ENCODE measurements at places on chromosomes 2 and 18.
A peak's percentile ranks its signal among the peaks of the same experiment; 100 is the strongest.

DNA sequence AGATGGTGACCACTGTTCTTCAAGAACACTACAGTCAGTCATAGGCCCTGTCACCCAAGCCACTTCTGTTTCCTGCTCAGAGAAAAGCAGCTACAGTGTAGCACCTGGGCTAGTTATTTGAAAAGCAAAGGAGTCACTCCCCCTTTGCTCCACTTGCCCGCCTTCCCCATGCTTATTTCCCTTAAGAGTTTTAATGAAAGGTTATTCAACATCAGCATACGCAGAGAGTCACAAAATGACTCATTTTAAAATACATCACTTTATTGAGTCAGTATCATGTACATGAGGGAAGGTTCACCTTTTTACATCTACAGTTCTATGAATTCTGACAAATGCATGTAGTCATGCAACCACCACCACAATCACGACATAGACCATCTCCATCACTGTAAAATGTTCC lies 71.3 kb downstream of the TNFRSF11A start:
- no peak for DNase-seq

- DNase-seq: no peak
Measured at GRCh38 chr2:112073875-112074274, 18.8 kb downstream of the TMEM87B start.

DNA sequence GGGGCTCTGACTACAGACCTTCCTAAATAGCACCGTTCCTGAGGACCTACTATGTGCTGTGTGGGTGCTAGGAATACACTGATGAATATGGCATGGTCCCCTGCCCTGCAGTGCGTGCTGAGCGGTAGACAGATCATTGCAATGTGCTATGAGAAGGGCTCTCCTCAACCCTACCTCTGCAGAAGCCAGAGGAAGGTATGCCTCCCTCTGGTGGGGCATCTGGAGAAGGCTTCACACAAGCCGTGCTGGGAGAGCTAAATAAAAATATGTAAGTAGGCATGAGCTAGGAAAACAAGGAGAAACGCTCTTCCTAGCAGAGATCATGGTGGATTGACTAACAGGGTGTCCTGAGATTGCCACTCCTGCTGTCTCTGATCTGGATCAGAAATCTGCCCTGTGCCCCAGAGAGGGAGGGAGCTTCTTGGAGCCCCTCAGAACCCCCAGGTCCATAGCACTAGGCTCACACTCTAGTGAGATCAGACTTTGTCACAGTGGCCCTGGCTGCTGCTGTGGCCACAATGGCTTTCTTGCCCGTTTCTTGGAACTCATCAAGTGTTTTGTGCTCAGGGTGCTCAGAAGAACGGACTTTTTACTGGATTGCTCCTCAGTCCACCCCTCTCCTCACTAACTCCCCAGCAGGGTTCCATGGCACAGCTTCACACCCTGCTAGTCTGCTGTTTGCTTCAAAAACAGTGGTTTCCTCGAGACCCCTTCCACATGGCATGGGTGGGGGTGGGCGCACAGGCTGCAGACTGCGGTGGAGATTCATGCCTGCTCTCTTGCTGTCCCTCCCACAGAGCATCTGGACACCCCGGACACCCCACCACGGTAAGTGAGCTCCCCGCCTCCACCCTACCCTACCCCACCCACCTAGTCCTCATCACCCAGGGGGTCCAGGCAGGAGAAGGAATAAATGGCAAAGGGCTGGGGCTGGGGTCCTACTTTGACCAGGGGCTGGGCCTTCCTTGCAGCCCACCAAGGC lies 14.2 kb downstream of the SIGLEC15 start:
- peak; percentile 40 for DNase-seq

DNA sequence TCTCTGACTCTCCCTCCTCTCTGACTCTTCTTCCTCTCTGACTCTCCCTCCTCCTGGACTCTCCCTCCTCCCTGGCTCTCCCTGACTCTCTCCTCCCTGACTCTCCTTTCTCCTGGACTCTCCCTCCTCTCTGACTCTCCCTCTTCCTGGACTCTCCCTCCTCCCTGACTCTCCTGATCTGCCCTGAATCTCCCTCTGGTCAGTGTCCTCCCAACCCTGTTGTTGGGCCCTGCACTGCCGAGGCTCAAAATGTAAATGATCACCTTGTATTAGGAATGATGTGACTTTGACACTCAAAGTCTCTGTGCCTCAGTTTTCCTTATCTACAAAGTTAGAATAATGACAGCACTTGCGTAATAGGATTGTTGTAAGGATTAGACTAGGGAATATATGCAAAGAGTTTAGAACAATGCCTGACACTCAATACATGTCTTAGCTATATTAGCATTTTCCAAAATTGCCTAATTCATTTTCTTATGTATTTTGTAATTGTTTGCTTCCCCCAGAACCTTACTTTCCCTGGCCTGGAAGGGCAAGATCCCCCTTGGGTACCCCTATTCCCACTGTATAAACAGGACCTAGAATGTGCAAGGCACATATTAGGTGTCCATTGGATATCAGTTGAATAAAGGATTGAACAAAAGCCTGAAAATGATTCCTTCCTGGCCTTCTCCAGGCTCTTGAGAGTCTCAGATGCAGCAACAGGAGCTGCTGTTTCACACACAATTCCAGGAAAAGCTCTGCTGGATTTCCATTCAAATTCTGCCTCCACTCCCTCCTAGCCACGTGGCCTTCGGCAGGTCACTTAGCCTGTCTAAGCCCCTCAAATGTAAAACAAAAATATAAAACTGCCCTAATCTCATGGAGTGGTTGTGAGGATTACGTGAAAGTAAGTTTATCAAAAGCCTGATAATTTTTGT lies 170.1 kb downstream of the INHBB start:
- DNase-seq: no peak

- DNase-seq: no peak
Measured at GRCh38 chr18:48053881-48054816, 123.7 kb upstream of the SMAD2 start.

DNA sequence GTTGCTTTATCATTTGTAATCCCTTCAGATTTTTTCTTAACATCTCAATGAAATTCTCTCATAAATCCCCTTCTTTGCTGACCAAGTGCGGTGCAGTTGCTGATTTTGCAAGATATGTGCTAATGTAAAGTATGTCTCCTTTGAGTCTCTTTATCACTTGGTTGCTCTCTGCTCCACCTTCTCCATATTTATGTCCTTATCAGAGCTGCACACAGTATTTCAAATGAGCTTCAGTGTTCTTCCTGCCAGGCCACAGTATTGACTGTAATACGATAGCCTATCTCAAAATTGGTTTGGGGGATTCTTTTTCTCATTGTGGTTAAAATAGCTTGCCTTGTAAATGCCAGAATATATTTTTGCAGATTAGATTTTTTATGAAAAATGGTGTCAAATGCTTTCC lies 32.2 kb downstream of the MAIP1 start:
- DNase-seq: no peak

DNA sequence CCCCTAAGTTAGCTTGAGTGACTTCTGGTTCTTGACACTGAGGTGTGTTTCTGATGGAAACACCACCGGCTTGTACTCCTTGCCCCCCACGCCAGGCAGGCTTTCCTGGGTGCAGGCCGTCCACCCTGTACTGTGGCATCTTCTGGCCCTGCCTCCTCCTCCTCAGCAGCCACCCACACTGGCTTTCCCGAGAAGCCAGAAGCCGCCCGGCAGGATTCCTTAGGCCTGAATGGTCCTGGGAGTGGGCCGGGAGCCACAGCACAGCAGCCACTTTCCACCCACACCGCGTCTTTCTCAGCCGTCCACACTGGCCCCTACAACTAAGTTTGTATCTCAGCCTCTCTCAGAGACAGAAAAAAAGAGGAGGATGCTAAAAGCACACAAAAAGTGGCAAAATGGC lies 2.1 kb upstream of the HSBP1L1 start:
- DNase-seq: no peak

DNA sequence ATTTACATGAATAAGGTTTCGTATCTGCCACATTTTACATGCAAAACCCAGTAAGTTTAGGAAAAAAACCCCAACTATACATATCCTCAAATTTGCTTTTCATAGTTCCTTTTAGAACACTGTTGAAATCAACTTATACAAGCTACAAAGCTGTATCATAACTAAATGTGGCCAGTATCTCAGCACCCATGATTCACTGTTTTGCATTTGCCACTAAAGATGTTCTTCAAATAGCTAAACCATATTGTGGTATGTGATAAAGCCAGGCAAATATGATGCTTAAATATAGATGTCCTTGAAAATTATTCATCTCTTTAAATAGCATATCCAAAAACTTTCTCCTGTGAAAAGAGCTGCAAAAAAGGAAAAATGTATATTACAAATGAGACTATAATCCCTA lies 29.9 kb downstream of the ROCK2 start:
- DNase-seq: no peak

DNA sequence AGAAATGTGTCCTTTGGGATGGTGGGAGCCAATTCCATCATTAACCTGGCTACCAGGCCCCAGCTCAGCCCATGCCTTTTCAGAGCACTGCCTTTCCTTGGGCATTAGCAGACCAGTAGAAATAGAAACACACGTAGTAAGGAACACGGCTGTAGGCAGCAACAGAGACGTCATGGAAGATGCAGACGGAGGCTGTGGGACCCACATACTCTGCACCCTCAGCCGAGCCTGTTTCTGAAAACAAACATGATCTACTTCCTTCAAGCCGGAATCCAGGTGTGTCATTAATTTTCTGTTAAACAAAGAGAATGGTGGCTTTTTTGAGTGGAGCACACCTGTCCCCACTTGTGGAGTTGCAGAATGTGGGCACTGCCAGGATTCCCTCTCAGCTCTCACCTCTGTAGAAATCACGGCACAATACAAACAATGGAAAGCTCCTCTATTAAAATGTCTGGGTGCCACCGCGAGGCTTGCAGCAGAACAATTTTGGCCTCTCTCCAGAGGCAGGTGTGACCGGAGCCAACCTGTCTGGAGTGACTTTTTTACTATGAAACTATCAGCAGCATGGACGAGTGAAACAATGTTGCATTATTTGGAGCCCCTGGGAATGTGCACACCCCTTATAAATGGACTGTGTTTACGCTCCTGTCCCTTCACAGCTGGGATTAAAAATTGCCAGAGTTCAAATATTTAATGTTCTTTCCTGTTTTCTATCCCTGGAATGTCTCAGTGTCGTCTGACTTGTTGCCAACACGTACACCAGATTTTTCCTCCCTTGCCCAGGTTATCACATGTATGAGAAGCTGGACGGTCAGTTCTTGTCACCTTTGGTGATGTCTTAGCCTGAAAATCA lies 31.7 kb downstream of the SPP2 start:
- DNase-seq: no peak

DNA sequence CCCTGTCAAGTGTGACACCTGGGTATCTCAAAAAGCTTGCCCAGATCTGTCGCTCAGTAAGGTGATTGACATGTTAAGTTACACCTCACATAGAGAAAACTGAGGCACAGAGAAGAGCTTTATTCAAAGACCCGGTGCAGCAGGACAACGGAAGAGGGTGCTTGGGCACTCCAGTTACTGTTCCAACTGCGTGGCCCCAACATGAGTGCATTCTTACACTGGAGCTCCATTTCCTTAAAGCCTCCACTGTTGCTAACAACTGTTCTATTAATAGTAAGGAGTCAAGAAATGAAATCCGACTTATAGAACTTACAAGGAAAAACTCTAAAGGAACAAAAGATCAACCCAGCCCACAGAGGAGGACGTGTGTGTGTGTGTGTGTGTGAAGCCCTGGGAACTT lies 54.8 kb upstream of the REV1 start:
- no peak for DNase-seq

GRCh38 chr2:233098618-233099017 lies 38.5 kb downstream of the INPP5D start:
- DNase-seq: no peak

DNA sequence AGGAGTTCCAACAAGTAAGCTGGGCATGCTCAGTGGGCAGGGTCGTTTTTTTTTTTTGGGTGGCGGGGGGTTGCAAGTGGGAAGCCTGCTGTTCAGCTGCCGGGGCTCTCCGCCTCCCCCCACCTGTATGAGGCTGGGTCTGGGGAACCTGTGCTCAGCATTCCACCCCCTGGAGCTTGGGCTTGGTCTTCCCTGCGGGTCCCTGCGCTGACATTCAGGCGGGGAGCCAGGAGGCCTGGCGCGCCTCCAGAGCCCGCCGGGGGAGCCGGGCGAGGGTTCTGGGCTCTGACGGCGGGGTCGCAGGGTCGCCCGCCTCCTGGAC lies 822 bp upstream of the GPD2 start:
- no peak for DNase-seq

DNA sequence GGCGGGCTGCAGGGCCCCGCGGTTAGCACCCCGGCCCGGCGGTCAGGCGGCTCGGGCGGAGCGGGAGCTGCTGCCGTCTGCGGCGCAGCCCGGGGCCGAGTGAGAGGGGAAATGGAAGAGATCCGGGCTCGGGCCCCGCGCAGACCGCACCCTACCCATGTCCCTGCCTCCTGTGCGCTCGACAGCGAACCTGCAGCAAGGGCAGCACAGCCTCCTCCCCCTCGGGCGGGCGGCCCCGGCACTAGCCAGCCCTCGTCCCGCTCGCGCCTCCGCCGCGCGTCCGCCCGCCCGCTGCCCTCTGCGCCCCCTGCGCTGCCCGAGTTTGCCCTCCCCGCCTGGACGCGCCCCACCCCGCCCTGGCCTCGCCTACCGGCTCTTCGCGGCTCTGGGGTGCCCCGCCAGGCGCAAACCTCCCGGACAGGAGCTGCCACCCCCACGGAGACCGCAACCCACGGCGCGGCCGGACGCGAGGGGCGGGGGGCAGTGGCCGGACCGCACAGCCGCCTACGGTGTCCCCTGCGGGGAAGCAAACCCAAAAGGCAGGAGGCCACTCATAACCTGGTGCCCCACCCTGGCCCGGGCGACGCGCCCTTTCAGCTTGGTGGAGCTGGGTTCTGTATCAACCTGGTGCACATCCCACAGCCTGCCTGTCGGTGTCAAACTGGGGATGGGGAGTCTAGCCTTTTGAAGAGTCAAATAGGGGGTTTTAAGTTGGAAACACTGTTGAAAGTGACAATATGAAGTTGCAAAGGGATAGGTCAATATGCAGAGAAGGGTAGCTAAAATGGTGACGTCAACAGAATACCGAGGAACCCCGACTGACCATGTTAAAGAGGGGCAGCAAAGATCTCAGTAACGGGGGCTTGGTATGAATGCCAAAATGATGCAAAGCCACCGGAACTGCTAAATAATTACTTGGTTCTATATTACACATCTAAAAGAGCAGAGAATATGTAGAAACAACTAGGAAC lies at the start of gene IHH:
IHH (minus strand) TSS at position 101 of the 971 bp plus-strand sequence. CDS start 454 bp downstream, outside the sequence.
- DNase-seq: no peak

DNA sequence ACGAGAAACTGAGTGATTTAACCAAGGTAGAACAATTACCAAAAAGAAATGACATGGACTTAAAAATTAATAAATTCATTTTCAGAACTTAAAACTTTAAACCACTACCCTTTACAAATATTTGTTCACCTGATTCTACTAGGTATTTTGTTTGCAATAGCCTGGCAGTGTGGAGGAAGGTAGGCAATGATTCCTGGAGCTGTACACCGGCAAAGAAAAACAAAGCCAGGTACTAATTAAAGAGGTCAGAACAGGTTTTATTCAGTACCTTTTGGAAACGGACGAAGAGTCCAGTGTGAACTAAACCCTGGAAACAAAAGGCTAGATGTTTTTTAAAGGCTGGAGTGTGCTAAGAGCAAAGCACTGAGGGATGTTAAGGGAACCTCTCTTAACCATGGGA lies 561.3 kb upstream of the FSHR start:
- DNase-seq: no peak

- peak; percentile 17 for DNase-seq
Measured at GRCh38 chr2:68653538-68653982, 10.2 kb downstream of the PROKR1 start.

Measured in testis (tissue), 5 donors.